ENCODE measurements at places on chromosomes 7 and 10. TPM values are rescaled to one million over a fixed set of nuclear protein-coding genes. Genes with fewer than 3 reads are reported as not detected.

DNA sequence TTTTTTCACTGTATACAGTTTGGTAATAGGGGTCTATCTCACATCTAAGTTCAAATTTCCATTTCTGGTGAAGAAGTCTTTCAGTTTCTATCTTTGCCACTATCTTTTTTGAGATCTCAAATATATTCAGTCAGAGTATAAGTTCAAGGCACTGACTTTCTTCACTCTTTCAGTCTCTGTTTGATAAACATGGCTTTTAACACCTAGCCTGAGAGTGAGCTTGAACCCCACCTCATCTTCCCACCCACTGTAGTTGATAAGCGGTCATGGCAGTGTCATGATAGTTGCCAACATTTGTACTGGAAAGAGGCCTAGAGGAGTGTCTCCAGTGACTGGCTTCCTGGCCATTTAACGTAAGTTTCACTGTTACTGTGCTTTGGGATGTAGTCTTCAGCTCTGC is 41.2 kb upstream of the AGR3 start:
- no peak for DNase-seq

- no peak for DNase-seq
Observed at GRCh38 chr7:52689912-52690311, 345.5 kb upstream of the POM121L12 start.

DNA sequence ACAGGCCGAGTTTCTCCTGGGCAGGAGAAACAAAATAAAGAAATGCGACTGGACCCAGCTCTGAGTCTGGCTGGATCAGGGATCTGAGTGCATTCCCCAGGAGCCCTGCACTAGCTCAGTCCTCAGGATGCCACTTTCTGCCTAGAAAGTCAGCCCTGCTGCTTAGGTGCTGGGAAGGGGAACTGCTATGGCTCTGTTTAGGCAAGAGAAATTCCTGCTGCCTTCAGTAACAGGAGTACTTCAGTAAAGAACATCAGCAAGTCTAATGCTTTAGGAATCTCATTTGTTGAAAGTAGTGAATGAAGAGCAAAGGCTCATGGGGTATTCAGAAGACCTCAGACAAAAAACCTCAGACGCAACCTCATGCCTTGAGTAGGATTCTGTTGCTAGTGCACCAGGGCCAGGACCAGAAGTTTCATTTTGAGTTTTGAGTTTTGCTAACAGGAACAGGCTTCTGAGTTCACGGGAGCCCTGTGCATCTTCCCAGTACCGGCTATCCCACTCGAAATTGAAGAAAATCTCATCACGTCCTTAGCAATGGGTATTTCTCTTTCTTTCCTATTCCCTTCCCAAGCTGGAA is 170.8 kb upstream of the CDCA7L start:
- no peak for DNase-seq

DNA sequence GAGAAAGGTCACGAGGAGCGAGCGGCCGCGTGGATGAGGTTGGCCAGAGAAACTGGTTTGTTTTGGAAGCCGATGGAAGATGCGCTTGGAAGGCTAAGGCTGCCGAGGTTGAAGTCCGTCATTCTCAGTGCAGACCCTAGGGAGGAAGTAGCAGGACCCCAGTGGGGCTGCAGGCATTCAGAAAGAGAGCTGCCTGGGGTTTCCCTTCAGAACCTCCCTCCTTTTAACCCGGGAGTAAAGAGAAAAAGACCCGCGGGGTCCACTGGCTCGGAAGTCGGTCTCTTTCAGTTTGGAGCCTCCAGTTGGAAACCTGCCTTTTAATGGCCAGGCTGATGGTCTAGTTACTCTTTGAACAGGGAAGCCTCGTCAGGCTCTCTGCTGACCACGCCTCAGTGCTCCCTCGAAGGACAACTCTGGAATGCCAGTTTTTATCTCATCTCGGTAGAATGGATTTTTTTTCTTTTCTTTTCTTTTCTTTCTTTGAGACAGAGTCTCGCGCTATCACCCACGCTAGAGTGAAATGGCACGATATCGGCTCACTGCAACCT is 188.6 kb downstream of the CUX1 start:
- no peak for DNase-seq

GRCh38 chr7:130363026-130363847 is 17.1 kb upstream of the CPA1 start:
- peak; percentile 39 for DNase-seq

MIOS gene
- polyA plus RNA-seq: 16.9 TPM

HOXA6 gene
- polyA plus RNA-seq: not detected

CDHR3 gene
- 3.2 TPM for polyA plus RNA-seq

All from sigmoid colon (tissue), 7 donors.